ENCODE measurements at places on chromosomes 12 and 14.
A peak's percentile ranks its signal among the peaks of the same experiment; 100 is the strongest.

DNA sequence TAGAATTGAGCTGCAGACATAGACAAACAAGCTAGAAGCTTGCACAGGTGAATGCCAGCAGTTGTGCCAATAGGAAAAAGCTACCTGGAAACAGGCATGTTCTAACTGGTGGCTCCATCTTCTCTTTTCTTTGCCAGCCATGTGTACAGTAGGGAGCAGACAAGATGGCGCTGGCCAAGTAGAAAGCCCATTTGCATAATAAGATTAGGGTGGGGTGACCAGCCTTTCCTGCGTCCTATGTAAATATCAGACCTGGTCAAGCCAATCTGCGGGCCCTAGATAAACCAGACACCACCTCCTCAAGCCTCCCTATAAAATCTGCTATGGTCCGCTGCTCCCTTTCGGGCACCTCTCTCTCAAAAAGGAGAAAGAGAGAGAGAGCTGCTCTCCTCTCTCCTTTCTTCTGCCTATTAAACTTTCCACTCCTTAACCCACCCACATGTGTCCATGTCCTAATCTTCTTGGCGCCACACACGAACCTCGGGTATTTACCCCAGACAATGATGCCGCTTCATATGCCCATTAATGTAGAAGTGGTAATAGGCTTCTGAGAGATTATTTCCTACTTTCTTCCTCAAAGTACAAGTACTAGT lies 201.0 kb downstream of the SLC25A21 start:
- no peak for DNase-seq

GRCh38 chr14:76191297-76191696 lies 39.6 kb downstream of the GPATCH2L start:
- DNase-seq = no peak

GRCh38 chr14:104604458-104605449 lies at the start of gene TMEM179:
TSS of gene TMEM179 (minus strand) at chr14:104604772. CDS start at chr14:104604741, 31 bp downstream.
- no peak for DNase-seq

DNA sequence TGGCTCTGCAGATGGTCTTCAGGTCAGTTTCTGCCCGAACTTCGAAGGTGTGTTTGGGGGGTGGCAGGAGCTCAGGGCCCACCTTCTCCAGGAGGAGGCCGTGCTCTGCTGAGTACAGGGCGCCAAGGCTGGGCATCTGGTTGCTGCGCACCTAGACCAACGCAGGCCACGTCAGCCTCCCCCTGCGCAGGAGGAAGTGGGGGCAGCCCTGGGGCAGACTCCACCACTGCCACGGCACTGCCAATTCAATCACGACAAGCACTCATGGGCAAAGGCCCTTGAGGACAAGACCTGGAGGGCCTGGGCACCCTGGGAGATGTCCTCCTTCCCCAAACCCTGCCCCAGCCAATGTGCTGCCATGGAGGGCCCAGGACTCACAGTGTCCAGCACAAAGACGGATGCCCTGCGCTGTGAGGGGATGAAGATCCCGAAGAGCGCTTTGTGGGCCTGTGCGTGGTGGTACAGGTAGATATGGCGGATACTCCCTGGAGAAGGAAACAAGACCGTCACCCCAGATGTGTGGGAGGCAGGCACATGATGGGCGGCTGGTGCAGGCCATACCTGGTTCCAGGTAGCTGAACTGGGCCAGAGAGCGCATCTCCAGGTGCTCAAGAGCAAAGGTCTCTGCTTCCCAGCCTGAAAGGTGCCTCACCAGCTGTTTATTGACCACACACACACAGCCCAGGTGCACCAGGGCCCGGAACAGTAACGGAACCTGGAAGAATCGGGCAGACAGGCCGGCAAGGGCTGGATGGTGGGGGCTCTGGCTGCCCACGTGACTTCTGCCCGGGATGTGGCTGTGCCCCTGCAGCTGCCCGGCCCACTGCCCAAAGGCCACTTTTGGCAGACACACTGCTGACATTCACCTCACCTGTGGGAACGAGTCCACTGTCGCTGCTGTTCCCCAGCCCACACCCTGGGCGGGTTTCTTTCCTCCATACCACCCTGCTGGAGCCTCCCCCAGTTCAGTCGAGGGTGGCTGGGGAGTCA lies 24.6 kb downstream of the P2RX2 start:
- no peak for DNase-seq

GRCh38 chr12:62021808-62022207 lies 238.4 kb upstream of the USP15 start:
- DNase-seq = no peak

DNA sequence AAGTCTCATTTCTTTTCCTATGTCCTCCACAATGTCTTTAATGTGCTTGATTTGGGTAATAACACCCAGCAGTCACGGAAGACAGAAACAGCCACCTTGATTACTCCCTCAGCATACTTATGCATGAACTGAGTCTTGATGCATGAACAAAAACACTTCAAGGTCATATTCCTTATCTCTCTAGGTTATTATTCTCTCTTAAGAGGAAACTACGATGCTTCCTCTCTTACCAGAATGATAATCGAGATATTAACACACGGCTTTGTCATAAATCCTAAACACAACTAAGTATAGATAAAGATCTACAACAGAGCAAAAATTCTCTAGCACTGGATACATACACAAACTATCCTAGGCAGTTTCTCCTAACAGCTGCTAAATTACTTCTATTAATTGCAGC lies 583.5 kb upstream of the ATP2B1 start:
- no peak for DNase-seq

DNA sequence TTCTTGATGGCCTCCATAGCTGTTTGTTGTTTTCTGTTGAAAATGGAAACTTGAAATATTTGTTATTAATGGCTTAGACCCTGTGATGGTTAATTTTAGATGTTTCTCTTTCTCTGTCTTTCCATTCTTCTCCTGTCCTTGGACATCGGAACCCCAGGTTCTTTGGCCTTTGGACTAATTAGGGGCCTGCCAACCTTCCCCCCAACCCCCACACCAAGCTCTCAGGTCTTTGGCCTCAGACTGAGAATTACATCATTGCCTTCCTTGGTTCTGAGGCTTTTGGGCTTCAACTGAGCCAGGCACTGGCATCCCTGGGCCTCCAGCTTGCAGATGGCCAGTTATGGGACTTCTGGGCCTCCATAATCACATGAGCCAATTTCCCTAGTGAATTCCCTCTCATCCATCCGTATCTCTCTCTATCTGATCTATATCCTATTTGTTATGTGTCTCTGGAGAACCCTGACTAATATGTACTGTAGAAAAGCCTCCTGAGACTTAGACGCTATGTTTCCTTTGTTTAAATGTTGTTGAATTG lies 71.6 kb downstream of the FGD4 start:
- DNase-seq = no peak

DNA sequence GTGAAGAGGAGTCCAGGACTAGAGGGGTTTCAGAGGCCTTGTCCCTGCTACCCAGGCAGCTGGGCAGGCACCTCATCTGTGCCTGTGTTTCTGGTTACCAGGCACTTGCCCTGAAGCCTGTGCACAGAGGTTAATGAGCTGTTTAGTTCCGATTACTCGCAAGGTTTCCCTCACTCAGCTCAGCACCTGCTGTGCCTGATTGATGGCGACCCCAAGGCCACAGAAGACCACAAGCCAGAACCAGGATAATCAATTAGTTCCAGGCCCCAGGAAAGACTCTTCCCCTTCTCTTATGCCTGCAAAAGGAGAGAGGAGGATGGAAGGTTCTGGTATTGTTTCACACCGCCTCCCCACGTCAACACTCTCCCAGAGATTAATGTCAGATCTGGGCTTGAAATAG lies 88.8 kb upstream of the NOS1 start:
- DNase-seq = no peak

- no peak for DNase-seq
Observed at GRCh38 chr14:58864751-58865513, 227.2 kb downstream of the DACT1 start.

DNA sequence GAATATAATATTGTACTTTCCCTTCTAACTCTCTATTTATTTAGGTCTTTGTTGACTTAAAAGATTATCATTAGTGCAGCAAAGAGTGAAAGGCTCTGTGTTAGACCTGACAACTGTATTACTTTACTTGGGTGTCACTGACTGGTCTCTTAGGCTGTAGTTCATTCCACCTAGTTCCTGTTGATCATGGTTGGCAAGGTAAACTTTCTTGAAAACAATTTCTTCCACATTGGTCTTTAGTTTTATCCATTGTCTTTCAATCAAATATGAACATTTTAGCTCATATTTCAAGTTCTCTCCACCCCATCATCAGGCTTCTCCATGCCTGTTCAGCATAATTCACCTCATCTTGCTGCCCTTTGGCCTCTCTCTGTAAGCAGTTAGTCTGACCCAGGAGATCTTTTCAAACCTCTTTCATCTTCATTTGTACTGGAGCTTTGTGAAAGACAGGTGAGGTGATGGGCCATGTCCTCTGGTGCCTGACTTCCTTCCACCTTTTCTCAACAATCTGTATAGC lies 32.1 kb upstream of the PPM1H start:
- DNase-seq = no peak

GRCh38 chr12:44851586-44851985 lies 24.5 kb downstream of the NELL2 start:
- no peak for DNase-seq

DNA sequence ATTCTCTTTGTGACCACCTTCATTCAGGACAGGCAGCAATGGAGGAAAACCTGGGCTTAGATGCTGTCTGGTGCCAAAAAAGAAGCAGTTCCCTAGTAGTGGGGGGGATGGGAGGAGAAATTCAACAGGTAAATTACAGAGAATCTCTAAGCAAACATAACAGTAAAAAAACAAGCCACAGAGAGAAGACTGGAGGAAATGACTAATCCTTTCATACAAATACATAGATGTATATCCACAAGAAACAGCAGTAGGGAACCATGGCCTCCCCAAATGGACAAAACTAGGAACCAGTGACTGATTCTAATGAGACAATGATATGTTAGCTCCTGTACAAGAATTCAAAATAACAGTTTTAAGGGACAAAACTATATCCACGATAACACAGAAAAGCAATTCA lies 513.0 kb downstream of the NAV3 start:
- no peak for DNase-seq

DNA sequence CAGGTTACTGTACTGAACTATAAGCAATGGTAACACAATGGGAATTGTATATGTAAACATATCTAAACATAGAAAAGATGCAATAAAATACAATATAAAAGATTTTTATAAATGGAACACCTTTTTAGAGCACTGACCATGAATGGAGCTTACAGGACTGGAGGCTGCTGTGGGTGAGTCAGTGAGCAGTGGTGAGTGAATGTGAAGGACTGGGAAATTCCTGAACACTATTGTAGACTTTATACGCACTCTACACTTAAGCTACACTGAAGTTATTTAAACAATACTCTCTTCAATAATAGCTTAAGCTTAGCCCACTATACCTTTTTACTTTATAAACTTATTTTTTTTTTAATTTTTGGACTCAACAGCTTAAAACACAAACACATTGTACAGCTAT lies 313.5 kb downstream of the KCNC2 start:
- DNase-seq = no peak

- peak; percentile 51 for DNase-seq
Observed at GRCh38 chr14:39469094-39469710, 37.0 kb upstream of the FBXO33 start.

GRCh38 chr12:52342781-52343490 lies 21.7 kb upstream of the KRT83 start:
- no peak for DNase-seq

DNA sequence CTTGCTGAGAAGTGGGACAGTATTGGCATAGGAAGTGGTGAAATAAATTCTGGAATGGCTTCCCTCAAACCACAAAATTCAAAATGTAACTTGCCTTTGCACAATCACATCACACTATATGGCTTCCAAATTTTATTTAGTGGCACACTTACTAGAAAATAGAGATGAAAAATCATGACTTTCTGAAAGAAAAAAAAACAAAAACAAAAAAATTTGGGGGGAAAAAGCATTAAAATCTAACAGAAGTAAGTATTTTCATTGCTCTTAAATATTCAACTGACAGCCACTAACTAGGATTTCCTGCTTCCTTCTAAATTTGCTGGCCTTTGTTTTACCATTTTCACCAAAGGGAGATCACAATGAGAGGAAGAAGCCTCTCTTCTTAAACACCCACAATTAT lies 23.0 kb downstream of the ATF7 start:
- DNase-seq = no peak

GRCh38 chr14:24270537-24271133 lies 762 bp downstream of the RABGGTA start:
- DNase-seq = no peak

- DNase-seq = no peak
Observed at GRCh38 chr14:54121466-54122027, 164.9 kb upstream of the BMP4 start.

GRCh38 chr14:68335312-68335711 lies 457.6 kb downstream of the ZFP36L1 start:
- DNase-seq = no peak

DNA sequence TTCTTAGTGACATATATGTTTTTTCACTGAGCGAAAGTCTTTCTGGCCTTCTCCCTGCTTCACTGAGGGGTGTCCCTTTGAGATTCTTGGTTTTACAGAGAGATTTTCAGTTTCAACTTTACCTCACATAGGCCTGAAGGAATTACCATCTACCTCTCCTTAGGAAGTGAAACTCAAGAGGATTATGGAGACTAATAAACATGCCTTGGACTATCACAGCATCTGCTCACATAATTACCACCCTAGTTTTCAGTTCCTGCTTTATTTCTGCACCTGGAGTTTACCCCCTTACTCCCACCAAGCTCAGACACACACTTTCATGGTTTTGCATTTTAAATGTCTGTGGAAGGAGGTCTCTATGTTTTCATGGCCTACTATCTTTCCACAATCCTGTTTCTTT lies 118.3 kb upstream of the SCAF11 start:
- peak; percentile 62 for DNase-seq

DNA sequence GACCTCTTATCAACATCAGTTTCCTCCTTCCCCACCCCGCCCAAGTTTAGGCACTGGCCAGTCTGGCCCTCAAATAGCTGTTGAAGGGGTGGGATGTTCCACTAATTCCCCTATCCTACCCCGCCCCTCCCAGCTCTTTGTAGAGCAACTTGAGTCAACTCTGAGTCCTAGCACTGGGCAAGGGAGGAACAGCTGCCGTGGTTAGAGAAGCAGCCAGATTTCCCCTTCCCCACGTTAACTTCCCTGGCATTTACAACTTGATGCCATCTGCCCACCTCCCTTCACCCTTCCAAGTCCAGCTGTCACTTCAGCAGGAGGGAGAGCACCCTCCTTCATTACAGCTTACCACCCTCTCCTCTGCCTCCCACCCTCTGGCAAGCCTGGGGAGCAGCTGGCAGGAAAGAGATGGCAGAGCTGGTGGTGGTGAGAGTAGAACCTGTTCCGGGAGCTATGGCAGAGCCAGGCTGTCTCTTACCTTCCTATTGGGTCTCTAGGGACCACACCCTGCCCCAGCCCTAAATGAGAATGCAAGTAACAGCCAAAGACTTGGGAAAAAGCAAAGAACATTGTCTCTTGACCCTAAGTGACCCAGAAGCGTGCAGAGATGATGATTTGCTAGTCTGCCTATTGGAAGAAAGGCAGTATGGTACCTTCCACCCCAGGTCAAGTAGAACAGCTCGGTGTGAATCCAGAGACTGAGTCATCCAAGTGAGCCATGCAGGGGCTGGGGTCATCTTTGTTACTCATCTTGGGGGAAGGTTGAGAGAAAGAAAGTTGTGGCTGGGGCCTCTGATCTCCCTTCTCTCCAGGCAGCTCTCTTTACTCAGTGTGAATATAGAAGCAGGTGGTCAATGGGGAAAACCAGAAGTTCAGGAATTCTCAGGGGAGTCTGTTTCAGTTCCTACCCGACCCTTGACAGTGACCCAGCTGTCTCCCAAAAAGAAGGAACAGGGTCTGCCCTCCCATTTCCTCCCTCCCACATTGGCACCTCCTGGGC lies 1.5 kb downstream of the BLOC1S1 start:
- no peak for DNase-seq

GRCh38 chr12:49567302-49567610 lies 686 bp downstream of the MCRS1 start:
- no peak for DNase-seq

GRCh38 chr12:62588916-62589315 lies 122.3 kb downstream of the MON2 start:
- no peak for DNase-seq

Data from GM12864 (cell line).